ENCODE measurements at places on chromosomes 7 and 10.

DNA sequence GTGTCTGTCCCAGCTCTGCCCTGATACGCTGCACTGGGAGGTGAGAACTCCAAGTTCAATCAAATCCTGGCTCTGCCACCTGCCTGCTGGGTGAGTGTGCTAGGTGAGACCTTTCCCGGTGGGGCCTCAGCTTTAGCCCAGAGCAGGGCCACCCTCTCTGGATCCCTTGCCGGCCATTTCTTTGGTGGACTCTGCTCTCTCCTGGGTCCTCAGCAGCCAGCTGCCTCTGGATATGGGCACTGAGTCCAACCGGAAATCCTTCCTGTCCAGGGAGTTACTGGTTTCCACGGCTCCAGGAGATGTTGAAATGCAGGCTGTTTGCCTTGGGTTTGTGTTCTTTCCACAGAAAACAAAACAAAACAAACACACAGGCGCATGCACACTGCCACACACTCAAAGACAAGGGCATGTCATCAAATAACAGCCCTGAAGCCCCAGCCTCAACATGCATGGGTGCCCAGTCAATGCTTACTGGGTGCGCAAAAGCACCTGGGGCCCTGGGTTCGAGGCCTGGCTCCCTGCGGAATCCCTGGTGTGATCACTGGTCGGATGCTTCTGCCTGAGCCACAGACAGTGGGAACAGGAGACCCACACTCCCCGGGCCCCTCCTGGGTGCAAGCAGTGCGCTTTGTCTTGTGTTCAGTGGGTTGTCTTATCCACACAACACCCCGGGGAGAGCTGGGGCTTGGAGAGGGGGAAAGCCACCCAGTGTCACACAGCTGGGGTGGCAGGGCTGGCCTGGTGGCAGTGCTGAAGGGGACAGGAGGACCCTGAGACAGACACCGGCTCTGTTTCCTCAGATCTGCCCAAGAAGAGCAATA is 33.1 kb downstream of the PPIF start:
- peak; percentile 89 for DNase-seq

GRCh38 chr7:30846378-30846777 is 65.3 kb upstream of the AQP1 start:
- DNase-seq, result no peak

GRCh38 chr7:43520201-43520600 is 62.7 kb upstream of the STK17A start:
- no peak for DNase-seq

- DNase-seq, result no peak
Observed at GRCh38 chr7:116951366-116952292, 1.7 kb upstream of the ST7 start.

DNA sequence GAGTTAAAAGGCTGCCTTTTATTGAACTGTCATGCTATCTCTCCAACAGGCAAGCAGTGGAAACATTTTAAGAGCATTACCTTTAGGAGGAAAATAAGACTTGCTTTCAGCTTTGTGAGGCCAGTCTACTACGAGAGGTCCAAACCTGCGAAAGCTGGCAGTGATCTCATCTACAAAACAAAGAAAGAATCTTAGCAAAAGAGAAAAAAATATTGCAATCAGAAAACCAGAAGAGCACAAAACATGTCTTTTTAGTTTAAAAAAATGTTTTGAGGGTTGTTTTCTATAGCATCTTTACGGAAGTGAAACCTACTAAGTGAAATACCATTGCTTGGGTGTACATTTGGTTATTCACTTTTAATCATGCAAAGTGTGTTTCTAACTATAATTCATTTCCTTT is 147.9 kb downstream of the CPEB3 start:
- no peak for DNase-seq

DNA sequence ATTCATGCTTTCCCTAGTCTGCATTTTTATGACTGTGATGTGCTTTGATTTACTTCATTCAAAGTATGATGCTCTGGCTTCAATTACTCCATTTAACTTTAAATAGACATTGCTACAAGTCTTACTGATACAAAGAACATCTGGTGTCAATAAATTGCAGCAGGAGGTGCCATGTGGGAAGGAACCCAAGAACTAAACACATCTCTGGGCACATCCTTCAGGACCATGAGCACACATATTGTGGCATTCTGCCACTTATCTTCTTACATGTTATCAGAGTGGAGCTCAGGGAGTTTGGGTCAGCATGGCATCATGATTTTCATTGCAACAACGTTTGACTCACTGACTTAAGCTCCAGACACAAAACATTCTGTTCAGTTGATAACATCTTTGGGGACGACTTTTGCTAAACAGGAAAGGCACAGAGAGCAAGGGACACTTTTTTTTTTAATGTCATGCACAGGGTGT is 227.0 kb downstream of the DKK1 start:
- no peak for DNase-seq

DNA sequence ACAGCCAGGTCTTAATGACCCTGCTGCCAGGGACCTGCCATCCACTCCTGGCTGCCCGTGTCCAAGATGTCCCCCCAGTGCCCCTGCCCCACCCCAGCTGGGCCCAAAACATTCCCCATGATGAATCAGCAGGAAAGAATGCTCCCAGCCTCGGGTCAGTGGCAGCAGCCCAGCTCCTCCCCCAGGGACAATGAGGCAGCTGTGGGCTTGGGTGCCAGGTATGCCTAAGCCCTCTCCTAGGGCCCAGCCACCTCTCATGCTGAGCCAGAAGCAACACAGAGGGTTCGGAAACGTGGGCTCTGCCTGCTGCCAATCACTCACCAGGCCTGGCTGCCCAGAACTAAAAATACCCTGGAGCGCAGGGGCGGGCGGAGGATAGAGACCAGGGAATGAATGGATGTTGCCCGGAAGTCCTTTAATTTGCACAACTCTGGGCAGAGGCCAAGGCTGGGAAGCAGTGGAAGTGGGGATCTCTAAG is 1.5 kb upstream of the LOXL4 start:
- DNase-seq, result peak; percentile 89

DNA sequence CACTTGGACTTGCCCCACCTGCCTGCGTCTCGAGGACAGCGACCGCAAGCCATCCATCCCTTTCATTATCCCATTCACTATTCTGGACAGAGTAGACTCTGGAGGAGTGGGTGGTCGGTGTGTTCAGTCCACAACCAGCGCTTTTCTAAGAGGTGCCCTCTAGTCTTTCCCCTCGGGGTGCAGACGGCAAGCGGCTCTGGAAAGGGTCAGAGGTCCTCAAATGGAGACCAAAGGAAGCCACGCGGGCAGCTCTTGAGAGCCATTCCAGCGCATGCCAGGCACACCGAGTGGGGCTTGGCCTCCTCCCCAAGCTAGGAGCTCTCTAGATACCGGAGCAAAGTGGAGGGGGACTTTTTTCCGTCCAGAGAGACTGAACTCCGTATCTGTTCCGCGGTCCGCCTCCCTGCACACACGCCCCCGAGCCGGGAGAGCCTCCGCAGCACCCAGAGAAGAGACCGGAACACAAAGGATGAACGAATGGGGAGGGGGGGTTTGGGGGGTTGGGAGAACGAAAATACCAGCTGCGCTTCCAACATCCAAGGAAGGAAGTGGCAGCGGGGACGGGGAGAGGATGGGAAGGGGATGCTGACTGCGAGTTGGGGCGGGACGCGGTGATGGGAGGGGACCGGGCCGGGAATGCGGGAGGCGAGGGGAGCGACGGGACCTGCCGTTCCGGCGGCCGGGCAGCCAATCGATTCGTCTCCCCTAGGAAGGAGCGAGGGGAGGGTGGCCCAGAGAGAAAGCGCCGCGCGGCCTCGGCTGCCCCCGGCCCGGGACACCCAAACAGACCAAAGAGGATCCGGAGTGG is 515 bp downstream of the GSDME start:
- DNase-seq, result peak; percentile 80

DNA sequence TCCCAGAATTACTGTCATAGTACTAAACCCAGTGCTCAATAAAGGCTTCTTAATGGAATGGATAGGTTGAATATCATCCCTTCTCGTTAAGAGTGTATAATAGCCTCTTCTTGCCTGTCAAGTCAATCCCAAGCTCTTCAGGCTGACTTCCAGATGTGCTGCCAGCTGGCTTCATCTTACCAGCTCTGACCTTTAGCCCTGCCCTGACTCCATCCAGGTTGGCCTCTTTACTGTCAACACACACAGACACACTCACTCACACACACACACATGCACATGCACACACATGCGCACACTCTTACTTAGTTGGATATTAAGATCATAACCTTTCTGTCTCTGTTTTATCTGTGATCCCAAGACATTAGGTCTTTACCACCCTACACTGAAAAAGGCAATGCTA is 49.1 kb downstream of the ASB4 start:
- no peak for DNase-seq

DNA sequence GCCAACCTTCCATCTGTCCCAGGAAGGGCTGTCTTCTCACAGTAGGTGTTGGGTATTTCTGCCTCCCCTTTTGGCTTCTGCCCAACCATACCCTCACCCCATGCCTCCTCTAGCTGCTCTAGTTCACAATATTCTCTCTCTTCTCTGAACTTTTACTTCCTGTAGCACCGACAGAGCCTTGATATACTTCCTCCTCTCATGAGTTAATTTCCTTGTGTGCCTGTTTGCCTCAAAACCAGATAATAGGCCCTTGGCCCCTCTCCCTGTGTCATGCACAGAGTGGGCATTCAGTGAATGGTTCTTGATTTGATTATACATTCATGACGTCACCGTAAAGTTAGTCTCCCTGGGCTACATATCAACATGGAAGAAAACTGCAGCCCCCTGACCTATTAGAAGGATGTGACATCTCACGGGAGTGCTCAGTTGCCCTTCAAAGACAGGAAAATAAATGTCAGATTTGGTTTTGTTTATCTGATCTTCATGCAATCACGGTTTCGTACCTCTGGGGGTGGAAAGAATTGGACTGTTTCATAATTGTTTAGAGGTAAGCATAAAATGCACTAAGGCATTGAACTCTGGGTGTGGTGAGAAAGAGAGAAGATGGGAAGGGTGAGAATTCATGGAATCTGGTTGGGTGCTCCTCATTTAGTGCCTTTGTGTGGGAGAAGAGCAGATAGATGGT is 127.7 kb downstream of the ITIH5 start:
- DNase-seq, result no peak

- no peak for DNase-seq
Observed at GRCh38 chr10:57098146-57098545, 737.1 kb upstream of the ZWINT start.

GRCh38 chr10:1560535-1561192 is 176.7 kb downstream of the ADARB2 start:
- DNase-seq, result peak; percentile 28

DNA sequence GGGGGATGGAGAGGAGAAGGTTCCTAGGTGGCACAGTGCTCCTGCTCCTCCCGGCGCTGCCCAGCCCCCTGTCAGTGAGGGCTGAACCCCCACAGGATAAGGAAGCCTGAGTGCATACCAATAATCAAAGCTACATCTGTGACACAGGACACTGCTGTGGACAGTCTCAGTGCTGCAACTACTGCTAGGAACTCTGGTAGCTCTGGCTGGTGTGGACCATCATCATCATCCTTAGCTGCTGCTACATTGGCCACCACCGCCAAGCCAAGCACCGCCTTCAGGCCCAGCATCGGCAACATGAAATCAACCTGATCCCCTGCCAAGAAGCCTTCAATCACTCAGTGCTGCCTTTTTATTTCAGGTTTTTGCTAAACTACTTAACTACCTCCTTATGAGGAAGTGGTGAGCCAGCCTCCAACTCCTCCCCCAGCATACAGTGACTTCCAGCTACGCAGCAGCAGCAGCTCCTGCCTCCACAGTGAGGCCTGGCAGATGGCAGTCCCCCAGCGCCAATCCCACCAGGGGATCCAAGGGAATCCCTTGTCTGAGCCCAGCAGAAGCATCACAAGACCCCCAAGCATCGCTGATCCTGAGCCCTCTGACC is 32.1 kb upstream of the SLC26A4 start:
- DNase-seq, result no peak

DNA sequence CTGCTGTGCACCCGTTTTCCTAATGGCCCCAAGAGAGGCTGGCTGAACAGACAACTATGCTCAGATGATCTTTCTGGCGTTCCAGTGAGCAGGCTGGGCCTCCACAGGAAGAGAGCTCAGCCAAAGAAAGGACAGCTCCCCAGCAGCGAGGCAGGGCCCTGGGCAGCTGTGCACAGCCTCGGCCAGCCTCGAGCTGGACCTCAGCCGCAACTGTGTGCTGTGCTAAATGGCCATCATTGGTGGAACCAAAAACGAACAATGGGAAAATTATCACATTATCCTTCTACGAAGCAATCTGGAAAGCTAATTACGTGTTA is 97.5 kb downstream of the CTBP2 start:
- no peak for DNase-seq

DNA sequence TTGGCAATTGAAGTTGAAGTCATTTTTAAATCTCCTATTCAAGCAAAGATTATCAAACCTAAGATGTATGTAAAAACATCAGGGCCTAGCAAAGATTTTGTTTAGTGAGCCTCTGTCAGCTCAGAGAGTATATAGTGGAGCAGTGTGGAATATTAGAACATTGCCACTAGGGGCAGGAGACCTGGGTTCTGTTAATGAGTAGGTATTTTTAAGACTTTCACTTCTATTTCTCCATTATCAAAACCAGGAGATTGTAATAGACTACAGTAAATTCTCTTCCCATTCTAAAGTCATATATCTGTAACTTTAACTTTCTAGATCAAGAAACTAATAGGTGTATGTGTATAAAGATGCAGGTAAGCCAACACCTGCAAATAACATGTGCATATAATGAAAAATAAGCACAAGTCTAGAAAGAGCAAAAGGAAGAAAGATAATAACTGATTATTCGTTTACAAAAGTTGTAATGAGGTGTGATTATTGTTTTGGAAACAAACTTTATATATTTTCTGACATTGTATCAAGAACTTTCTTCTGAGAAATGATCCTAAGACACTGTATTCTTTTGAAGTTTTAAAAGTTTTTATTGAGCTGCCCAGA is 64.4 kb downstream of the KCND2 start:
- DNase-seq, result no peak

DNA sequence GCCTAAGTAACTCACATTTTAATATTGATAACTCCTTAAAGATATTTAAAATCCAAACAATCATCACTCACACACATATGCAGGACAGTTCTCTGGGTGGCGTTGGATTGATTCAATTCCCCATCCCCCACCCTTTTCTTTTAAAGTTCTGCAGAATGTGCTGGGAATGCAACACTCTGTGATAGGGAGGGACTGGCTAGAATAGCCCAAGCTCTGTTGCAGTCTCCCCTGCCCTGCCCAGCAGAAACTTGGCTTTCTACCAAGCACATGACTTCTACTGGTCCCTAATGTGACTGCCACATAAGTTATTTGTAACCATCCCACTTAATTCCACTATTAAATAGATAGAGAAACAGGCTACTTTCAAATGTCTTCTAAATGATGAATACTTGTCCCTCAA is 55.2 kb downstream of the TWIST1 start:
- DNase-seq, result no peak

DNA sequence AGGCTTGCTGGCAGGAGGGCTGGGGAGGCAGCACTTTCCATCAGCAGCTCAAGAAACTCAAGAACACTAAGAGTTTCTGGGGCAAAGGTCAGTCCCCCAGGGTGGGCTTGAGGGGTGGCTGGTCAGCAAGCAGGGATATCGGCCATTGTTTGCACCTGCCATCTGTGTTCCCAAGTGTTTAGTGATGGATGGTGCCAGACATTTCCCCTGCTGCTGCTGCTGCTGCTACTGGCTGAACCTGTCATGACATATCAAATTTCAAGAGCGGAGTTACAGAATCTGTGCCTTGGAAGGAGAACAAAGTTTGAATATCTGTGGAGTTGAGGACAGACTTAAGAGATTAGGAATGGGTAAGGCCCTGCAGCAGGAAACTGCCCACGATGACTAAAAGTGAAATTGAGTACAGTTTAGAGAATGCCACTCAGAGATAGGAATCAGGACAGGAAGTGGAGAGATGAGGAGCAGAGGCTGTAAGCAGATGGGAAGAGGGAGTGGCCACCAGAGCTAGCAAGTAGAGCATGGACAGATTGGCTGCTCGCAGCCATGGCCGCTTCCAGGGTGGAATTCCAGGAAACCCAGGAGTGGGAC is 39.2 kb upstream of the PPP1R3C start:
- no peak for DNase-seq

GRCh38 chr10:130933008-130933390 is 378.5 kb downstream of the TCERG1L start:
- DNase-seq, result no peak
